Mesendoderm (in vitro differentiated cells): ENCODE measurements at places on chromosomes 1 and 21.

DNA sequence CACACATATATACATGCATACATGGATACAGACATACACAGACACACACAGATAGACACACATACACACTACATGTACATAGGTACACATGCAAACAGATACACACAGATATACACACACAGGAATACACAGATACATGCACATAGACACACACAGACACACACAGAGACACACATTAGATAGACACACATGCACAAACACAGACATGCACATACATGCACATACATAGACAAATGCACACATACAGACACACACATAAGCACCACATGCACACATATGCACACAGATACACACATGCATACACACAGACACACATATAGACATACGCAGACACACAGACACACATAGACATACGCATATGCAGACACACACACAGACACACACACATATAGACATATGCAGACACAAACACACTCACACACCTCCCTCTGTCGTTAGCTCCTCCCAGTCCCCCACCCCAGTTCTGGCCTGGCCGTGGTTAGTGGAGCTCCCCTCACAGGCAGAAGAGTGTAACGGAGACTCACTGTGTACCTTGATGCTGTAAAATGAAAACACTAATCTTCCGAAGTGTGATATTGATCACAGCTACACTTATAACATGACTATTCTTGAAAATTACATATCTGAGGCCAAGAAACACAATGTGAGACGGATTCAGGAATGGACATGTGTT, 7.6 kb downstream of the UBASH3A start:
- DNase-seq = peak; percentile 64

DNA sequence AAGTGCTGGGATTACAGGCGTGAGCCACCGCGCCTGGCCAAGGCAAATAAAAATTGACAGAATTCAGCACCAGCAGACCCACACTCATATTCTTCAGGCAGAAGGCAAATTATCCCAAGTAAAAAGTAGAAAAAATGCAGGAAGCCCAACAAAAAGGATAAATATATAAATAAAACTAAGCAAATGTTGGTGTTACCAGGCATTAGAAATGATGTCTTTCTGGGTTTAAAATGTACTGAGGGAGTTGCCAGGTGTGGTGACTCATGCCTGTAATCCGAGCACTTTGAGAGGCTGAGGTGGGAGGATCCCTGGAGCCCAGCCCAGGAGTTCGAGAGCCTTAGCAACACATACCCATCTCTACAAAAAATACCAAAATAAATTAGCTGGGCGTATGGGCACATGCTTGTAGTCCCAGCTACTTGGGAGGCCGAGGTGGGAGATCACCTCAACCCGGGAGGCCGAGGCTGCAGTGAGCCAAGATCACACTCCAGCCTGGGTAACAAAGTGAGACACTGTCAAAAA, 6.3 kb downstream of the INTS11 start:
- DNase-seq = peak; percentile 72

GRCh38 chr1:236808564-236809130, 13.6 kb downstream of the MTR start:
- DNase-seq = no peak

DNA sequence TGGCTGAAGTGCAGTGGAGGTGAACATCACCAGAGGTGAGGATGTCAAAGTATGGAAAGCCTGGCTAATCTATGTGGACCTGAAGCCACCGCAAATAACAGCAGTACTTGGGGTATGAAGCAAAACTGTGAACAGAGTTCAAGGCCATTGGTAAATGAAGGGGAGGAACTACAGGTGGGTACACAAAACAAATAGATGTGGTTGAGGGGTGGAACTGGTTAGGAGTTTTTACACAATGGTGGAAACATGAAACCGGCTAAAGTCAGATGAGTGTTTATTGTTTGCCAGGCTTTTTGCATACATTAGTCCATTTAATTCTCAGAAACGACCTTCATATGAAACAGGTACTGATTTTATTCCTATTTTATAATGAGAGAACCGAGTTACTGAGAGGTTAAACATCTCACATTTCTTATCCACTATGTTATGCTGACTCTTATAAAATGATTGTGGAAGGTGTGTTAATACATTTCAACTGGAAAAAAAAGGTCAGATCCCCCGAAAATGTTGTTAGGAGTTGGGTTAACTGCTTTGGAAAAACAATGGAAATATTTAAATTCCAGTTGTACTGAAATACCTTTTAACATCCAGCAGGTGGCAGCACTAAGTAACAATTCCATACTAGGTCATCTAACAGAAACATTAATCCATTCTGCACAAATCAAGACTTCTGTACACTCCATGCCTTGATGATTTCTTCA, 44.3 kb upstream of the GTF2B start:
- DNase-seq = peak; percentile 18

- no peak for DNase-seq
These were observed 8.7 kb downstream of the CAPZB start for GRCh38 chr1:19476450-19477190.

DNA sequence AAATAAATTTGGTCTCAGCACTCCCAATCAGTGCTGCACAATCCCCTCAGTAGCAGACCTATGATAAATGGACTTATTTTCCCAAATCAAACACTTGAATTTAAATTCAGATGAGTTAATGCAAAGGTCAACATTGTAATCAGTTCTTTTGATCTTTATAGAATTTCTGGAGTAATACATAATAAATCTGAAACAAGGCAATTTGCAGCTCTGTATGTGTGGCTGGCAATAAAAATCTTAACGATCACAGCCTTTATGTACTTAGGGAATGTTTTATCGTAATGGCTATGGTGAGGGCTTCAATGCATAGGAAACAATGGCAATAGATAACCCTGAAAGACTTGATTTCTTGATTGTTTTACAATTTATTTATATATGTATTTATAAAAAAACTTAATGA, 91.4 kb downstream of the GPATCH2 start:
- no peak for DNase-seq

DNA sequence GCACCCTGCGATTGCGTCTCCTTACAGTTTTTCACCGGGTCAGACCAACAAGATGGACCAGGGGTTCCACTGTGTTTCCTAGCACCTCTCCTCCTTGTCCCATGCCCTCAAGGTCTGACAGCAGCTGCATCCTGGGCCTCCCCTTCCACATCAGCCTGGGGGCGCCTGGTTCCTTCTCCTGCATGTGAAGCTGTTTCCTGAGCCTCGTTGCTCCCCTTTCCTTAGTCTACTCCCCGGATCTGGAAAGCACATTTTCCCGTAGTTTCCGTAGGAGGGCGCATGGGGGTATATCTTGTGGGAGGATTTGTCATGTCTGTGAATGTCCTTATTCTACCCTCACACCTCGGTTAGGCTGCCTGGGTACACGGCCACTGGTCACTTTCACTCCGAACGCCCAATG, 6.1 kb downstream of the PRDM15 start:
- DNase-seq = no peak

- no peak for DNase-seq
These were observed 122.9 kb downstream of the HFM1 start for GRCh38 chr1:91281782-91282181.

DNA sequence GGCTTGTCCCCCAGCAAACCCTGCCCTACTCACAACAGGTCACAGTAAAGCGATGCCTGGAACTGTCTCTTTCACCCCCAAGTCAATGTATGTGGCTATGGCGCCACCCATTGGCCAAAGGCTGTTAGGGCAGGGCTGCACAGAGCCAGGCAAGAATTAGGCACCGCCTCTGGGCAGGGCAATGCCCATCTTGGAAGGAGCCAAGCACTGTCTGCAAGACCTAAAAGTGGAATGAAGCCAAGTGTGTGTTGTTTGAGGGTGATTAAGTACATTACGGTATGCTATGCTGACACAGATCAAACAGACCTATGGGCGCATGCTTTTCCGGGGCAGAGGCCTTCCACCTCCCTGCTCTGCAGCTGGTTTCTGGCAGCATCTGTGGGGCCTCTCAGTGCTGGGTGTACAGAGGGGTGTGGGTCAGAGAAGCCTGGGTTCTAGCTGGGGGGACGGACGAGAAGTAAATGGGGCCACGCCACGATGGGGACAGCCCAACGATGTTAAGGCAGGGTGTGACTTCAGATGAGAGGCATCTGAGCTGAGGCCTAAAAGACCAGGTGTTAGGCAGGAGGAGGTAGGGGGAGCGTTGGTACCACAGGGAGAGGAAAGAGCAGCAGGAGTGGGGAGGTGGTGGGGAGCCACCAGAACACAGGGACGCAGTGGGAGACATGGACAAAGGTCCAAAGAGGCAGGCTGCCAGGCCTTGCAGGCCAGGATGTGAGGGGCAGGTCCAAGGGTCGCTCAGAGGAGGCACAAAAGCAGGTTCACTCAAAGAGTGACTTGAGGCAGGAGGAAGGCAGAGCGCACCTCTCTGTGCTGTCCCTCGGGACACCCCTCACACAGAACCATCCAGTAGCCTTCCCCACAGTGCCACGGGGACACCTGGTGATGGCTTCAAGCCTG, 49.8 kb downstream of the ACOT7 start:
- DNase-seq = peak; percentile 78

DNA sequence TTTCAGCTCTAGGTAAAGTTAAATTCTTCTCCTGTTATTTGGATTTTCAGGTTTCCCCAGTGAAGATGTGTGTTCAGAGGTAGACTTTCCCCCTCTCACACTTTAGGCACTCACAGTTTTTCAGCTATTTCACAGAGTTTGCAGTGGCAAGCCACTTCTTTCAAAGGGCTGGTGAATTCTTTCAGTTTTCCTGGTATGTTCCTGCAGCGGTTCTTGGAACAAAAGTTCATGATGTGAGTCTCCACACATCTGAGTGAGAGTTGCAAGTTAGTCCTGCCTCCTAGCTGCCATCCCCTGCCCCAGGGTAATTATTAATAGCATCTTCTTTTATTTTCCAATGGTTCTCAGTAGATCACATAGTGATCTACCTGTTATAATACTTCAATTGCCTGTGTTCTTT, 27.3 kb upstream of the CD84 start:
- peak; percentile 21 for DNase-seq

GRCh38 chr1:96481409-96481808, 240.2 kb upstream of the PTBP2 start:
- DNase-seq = no peak

GRCh38 chr1:1275836-1276235, 2.2 kb upstream of the UBE2J2 start:
- DNase-seq = no peak

DNA sequence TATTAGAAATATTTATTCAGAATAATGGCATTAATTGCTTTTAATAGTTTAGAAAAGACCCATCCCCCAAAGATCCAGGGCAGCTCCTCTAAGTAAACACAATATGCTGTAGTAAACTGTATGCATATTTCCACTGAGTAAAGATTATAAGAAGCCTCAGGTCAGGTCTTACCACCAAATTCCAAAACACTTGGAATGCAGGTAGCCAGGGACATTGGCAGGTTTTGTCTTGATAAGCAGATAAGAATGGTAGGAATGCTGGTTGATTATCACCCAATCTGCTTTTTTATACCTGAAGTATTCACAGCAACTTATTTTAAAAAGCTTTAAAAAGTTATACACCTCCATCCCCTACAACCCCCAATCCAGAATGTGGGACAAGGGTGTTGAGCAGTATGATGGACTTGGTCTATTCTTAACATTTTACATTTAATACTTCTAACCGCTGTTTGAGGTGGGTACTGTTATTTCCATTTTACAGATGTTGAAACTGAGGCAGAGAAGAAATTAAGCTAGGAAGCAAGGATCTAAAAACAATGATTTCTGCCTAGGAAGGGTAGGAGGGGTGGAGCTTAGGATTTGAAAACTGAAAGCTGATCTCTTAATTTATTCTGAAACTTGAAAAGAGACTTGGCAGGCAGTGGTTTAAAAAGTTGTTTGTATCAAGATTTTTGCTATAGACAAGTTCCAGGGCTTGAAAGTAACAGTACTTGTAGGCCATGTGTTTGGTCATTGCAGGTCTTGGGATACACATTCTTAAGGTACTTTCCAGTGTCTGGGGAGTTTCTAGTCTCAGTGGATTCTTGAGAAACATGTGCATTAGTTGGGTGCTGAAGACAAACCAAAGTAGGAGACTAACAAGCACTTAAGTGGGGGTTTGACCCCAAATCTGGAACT, 15.6 kb upstream of the THEM4 start:
- DNase-seq = peak; percentile 89

DNA sequence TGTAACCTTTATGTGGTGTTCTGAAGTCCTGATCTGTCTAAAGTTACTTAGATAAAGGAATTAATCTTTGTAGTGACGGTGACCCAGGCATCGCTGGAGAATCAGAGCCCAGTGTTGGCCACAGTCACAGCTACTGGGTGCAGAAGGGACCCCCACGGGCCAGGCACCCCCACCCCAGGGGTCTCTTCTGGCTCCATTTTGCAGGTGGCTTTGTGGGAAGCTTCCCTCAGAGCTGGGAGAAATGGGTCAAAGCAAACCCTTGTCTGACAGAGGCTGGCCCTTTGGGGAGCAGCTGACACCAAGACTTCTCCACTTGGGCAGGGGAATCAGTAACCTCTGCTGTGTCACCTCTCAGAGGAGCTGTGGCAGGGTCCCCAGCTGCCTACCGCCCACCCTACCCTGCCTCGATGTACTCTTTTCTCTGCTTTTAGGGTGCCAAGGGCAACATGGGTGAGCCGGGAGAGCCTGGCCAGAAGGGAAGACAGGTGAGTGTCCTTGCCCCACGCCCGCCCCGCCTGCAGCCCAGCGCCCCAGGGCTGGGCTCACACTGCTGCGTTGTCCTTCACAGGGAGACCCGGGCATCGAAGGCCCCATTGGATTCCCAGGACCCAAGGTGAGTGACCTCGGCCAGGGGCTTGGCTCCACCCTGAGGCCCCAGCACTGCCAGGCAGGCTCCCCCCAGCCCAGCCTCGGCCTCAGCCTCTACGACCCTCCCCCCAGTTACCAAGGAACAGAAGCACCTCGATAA, 17.7 kb downstream of the COL6A2 start:
- no peak for DNase-seq

DNA sequence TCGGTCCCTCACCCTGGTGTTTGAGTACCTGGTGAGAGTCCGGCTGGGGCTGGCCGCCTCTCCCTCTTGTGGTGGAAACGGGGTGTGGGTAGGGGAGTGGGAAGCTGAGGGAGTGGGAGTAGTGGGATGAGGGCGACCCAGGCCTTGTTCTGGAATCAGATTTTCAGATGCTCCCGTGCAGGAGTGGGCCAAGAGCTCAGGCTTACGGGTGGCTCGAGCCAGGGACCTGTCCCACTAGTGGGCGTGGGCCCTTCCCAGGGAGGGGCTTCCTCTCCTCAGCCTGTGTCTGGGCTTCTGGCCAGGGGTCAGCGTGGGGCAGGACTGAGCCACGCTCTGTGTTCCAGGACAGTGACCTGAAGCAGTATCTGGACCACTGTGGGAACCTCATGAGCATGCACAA, 22.0 kb downstream of the CDK18 start:
- DNase-seq = no peak

GRCh38 chr1:61746813-61747212, 4.5 kb downstream of the PATJ start:
- DNase-seq = no peak

GRCh38 chr21:14977814-14978213, 87.0 kb downstream of the NRIP1 start:
- DNase-seq = no peak

- no peak for DNase-seq
These were observed 88.2 kb downstream of the MIS18A start for GRCh38 chr21:32190493-32191144.

GRCh38 chr1:30383221-30383711, 340.1 kb downstream of the MATN1 start:
- no peak for DNase-seq
